HS-5 (cell line): ENCODE measurements at places on chromosomes 5 and 9.

DNA sequence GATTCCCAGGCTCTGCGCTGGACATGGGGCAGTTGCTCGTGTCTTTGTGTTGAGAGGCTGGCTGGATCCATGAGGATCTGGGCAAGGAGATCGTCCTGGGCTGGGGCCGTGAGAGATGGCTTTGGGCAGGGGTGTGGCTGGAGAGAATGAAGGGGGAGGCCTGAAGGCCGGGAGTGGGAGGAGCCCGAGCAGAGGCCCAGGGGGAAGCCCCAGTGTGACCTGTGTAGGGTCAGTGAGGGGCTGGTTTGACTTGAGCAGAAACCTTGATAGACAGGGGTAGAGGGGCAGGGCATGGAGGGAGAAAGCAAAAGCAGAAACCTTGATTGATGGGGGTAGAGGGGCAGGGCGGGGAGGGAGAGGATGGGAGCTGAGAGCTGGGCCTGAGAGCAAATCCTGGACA is 54.4 kb upstream of the ASS1 start:
- DNase-seq = no peak

- DNase-seq = no peak
Observed at GRCh38 chr5:153498516-153498915, 8.0 kb downstream of the GRIA1 start.

DNA sequence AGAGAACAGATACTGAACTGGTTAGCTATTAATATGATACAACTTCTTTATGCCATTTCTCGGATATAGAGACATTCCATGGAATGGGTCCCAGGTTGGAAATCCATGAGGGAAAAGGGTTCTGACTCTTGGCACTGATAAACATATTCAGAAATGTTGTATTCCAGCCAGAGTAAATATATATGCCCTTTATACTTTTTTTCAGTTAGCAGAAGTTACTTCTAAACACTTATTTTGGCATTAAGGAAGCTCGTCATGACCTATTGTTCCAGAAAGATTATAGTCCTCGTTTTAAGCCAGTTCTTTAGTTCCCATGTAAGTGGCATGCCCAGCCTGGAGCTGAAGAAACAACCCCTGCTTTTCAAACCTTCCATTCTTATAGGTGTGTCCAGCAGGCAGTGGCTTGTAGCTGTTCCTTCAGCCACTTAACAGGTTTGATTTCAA is 181.6 kb downstream of the CD180 start:
- DNase-seq = no peak

DNA sequence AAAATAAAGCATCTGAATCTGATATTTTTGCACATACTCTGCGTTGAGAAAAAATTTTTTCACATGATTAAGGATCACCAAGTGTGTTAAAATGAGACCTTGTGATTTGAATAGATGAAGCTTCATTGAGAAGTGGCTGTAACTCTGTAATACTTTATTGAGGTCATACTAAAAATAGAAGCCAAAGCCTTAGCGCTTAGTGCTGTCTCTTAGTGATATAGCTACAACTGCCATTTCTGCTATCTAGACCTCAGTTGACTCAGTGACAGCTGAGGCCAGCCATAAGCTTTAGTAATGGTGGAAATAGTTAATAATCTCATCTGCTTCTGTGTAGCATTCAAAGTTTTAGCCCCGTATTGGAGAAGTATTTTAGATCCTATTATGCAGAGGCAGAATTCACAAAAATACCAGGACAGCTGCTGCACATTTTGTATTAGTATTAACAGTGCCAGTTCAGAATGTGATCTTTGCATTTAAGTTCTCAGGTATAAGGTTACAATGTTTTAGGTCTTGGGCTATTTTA is 107.4 kb upstream of the SGCD start:
- no peak for DNase-seq

DNA sequence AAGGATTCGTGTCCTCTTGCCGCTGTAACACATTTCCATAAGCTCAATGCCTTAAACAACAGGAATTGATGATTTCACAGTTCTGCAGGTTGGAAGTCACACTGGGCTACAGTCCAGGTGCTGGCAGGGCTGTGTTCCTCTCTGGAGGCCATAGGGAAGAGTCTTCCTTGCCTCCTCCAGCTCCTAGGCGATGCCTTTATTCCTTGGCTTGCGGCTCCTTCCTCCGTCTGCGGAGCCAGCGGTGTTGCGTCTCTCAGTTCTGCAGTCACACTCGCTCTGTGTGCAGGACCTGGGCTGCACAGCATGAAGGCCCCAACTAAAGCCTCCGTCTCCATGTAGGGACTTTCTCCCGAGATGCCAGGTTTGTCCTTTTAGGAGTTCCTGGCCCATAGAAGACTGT is 70.0 kb downstream of the IL6ST start:
- no peak for DNase-seq

GRCh38 chr5:54385994-54386393 is 69.5 kb upstream of the HSPB3 start:
- DNase-seq = no peak

- DNase-seq = no peak
Observed at GRCh38 chr9:91120200-91120599, 241.5 kb downstream of the AUH start.

GRCh38 chr5:136000932-136001331 is 27.9 kb upstream of the TGFBI start:
- no peak for DNase-seq

DNA sequence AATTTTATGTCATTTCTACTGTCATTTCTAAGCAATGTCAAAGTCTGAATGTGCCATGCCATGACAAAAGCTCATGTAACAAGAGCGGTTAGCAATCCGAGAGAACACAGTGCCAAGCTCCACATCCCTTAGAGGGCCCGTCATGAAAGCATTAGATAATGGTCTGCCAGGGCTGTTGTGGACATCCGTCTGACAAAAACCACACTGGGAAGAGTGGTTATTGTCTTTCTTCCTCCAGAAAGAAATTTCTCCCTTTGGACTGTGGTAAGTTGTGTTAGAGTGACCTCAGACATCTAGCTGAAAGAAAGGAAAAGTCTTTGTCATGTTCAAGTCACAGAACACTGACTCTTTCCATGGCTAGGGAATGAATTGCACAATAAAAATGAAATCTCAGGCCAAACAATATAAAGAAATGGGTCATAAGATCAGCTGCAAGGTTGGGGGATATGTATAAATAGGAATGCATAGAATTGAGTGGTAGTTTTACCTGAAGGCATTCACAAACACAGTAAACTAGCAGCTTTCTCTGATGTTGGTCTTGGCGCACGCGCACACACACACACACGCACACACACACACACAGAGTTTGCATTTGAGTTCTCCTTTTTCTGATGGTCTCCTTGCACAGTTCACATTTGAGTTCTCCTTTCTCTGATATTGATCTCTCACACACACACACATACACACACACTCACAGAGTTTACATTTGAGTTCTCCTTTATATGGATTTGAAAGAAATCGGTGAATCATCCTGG is 5.3 kb downstream of the SLC1A3 start:
- no peak for DNase-seq

DNA sequence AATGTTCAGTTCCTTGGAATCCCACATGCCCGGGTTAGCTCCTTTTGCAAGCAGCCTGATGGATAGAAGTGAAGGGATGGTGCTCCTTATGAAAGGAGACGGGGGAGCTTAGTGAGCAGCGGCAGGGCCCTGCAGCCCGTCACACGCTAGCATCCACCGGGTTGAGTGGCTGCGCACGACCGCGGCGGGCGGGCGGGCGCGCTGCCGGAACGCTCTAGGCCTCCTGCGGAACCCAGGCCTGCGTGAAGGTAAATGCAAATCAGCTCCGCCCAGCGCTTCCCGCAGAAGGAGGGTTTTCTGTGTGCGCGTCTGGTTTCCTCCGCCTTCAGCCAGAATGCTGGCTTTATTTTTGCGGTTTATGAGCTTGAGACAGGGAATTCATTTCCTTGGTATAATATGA is 19.8 kb downstream of the IL12B start:
- no peak for DNase-seq

GRCh38 chr9:92496396-92497176 is 14.3 kb upstream of the ASPN start:
- DNase-seq = no peak

GRCh38 chr5:143399616-143400540 is 3.6 kb downstream of the NR3C1 start:
- no peak for DNase-seq

- DNase-seq = no peak
Observed at GRCh38 chr9:91800473-91801030, 149.5 kb downstream of the ROR2 start.

GRCh38 chr5:114308508-114308907 is 53.4 kb upstream of the KCNN2 start:
- DNase-seq = no peak

DNA sequence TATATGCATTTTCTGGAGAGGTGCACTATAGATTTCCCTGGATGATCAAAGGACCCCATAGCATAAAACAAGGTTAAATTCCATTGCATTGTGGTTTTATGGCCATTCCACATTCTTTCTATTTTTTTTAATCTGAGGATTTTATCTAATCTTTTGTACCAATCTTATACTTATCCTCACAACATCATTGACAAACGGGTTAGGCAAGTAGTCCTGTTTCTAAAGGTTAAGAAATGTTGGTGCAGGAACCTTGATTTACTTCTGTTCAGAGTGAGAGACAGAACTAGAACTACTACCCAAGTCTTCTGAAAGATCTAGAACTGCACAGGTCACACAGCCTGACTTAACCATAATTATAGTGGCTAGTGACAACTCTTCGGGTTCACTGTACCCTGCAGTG is 5.7 kb upstream of the DAB2 start:
- no peak for DNase-seq

- DNase-seq = no peak
Observed at GRCh38 chr5:172046593-172046992, 40.2 kb upstream of the FBXW11 start.

GRCh38 chr9:34365282-34365681 is 11.4 kb downstream of the MYORG start:
- DNase-seq = no peak

DNA sequence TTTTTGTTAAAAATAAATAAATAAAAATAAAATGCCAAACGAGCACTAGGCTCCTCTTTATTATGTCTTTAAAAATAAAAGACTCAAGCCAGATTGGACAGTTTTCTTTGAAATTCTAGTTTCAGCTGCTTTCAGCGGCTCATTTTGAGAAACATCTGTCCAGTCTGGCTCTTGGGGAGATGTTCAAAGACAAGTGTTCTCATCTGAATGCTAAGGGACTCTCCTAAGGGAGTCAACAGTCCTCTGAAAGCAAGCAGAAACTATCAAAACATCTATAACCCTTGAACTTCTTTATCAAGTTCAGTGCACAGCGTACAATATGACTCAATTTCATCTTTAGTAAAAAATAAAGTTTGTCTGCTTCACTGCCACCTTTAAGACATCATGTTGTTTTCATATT is 886.2 kb upstream of the DMAC1 start:
- DNase-seq = no peak

GRCh38 chr9:110276781-110277180 is 20.5 kb upstream of the TXN start:
- DNase-seq = no peak

GRCh38 chr5:131416729-131417128 is 152.9 kb downstream of the CDC42SE2 start:
- DNase-seq = no peak

DNA sequence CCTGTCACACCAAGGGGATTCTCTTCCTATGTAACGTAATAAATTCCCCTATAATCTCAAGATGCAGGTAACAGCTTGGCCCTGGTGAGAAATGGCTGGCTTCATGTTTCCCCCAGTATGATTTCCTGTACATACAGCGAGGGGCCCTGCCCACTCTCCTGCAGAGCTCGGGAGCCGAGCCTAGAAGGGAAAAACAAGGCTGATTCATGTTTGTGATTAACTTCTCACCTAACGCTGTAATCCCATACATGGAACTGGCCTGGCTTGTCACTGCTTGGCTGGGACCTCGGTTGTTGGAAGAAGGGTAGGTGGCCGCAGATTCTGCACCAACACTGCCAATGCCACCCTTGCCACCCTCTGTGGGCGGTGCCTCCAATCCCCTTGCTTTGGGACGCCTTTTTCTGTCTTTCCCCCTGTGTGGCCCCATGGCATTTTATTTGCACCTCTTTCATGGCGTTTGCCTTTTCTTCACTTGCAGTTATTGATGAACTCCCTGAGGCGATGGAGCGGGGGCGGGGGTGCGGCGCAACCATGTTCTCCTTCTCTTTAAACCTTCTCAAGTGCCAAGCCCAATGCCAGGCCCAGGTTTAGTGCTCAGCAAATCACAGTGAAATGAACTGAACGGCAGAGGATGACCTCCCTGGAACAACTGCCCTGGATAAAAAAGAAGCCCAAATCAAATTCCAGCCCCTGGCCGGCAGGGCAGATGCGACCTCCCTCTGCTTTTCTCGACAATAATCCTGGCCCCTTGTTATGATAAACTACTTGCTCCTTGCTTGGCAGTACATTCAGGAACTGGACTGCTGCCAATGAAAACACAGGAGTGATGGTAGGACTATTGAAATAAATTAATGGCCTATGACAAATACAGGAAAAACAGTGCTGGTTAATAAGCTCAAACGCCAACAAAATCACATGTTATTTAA is 108.1 kb downstream of the TMEM174 start:
- DNase-seq = no peak

- DNase-seq = no peak
Observed at GRCh38 chr5:133627180-133627579, 14.8 kb upstream of the FSTL4 start.

DNA sequence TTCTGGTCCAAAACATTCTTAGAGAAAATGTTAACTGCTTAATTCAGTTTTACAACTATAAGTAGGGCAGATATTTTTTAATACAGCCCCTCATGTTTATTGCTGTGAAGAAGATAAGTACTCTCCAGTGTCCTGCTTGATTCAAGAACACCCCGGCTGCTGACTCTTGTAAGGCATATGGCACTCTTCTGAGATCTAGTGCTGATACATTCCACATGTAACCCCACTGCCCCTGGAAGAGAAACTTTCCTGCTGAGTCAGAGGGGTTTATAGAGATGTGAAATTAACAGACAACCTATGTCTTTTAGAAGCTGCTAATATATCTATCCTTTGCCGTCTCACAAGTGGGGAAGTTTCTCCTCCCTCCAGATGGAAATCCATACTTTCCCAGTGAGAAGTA is 1.0 kb upstream of the MINAR2 start:
- DNase-seq = no peak

GRCh38 chr5:94700592-94700991 is 82.1 kb downstream of the SLF1 start:
- no peak for DNase-seq

DNA sequence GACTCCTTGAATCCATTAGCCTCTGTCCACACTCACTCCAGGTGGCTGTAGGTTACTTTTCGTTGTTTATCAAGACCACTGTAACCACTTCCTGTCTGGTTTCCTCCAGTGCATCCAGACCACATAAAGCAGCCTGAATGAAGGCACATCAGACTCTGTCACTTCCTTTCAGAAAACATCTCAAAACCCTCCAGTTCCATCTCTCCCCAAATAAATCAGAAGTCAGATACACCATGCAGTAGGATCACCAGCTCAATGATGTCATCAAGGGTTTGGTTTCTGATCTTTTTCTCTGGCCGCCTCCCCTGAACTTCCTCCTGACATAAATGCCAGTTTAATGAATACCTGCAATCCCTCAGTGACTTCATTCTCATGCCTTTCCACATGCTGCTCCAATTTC is 161.2 kb downstream of the ZNF462 start:
- no peak for DNase-seq
